Stimulated activated CD4-positive, alpha-beta T cell treated with anti-CD3 and anti-CD28 coated beads, Interleukin-1b, Interleukin-23, amount 100 ng/mL, for 1 hour (primary cell): ENCODE measurements at places on chromosomes 7 and 10.

DNA sequence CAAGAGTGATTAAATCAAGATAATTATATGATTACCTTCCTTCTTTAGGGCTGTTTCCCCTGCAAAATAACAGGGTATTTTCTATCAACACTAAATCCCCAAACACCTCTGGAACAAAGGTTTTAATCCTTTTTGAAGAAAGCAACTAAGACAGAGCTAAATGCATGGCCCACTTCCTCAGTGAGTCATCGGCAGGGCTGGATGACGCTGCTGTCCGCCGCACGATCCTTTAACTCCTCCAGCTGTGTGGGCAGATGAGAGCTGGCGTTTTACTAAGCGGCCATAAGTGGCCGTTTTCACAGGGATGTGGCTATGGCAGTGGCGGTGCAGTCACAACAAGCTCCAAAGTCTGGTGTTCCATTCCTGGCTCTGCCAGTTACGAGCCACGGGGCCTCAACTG is 76.0 kb upstream of the C1QL3 start:
- no peak for DNase-seq

DNA sequence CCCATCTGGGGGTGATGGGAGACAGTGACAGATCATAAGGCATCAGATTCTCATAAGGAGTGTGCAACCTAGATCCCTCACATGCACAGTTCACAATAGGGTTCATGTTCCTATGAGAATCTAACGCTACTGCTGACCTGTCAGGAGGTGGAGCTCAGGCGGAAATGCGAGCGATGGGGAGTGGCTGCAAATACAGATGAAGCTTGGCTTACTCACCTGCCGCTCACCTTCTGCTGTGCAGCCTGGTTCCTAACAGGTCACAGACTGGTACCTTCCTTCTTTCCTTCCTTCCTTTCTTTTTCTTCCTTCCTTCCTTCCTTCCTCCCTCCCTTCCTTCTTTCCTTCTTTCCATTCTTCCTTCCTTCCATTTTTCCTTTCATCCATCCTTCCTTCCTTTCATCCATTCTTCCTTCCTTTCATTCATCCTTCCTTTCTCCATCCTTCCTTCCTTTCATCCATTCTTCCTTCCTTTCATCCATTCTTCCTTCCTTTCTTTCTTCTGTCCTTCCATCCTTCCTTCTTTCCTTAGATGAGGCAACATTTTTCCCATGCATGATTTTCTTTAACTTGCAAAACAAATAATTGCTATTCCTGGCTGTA is 370.0 kb upstream of the AUTS2 start:
- no peak for DNase-seq

- DNase-seq = no peak
Measured at GRCh38 chr10:43749940-43750552, 101.4 kb upstream of the ZNF32 start.

DNA sequence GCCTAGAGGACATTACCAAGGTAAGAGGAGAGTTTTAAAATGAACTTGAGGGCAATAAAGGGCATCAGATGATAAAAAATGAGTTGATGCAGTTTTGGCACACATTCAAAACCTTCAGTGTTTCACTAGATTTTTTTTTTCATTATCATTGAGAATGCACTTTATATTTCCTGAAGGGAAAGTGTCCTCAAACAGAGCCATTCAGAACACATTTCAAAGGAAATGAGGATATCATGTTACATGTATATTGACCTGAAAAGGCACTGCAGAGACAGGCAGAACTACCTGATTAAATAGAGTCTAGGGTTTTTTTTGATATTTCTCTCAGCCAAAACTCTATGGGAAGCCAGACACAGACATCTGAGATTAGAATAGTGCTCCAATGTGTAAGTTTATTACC is 454.0 kb downstream of the NEBL start:
- no peak for DNase-seq

- no peak for DNase-seq
Measured at GRCh38 chr7:129553899-129554461, 51.6 kb downstream of the SMKR1 start.

GRCh38 chr7:46393142-46393541 is 472.1 kb upstream of the IGFBP3 start:
- DNase-seq = no peak

- DNase-seq = no peak
Measured at GRCh38 chr7:23105086-23105643, 420 bp upstream of the KLHL7 start.

GRCh38 chr7:128454808-128455542 is 703 bp upstream of the HILPDA start:
- no peak for DNase-seq

DNA sequence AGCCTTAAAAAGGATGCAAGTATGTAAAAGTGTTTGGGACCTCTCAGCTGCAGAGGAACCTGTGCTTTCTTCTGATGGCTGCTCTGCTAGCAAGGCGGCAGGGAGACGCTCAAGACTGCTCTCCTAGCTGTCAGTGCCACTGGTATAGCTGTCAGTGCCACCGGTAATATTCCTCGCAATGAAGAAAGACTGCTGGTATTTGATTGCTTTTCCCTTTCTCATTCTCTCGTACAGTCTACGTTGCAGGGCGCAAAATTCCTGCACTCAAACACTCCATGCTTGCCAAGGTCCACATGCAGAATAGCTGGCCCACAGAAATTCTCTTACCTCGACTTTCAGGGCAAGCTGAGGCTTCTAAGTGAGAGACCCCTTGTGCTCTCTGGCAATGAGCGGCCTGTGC is 432.6 kb upstream of the KLF6 start:
- no peak for DNase-seq
